ENCODE measurements at places on chromosomes 2 and 18.

DNA sequence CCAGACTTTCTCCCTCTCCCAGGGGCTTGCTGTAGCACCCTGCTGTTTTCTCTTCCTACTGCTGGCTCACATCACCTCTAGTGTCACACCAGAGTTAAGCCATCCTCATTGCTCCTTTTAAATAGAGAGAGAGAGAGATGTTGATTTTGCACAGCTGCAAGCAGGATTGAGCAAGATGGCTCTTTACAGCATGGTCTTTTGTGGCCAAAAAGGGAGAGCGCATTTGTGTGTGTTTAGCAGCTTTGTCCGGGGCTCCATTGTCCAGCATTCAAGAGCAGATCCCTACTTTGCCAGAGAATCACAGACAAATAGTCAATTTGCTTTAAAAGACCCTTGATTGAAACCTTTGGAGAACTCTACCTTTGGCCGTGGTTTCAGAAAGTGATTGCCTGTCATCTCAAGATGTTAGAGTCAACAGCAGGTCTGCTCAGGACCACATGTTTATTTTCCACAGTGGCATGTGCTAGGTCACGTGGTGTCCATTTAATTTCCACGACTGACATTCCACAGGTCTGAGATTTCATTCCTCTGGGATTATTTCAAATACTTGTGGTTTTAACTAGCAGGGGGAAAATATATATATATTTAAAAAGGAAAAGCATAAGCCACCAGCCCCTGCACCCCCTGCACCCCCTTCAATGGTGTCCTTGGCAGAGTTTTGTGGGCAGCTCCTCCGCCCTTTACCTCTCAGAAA lies 359.9 kb upstream of the SLC14A2 start:
- no peak for DNase-seq

- no peak for DNase-seq
Observed at GRCh38 chr2:55550368-55551102, 31.0 kb downstream of the CFAP36 start.

GRCh38 chr2:113963965-113964364 lies 74.1 kb downstream of the ACTR3 start:
- no peak for DNase-seq

DNA sequence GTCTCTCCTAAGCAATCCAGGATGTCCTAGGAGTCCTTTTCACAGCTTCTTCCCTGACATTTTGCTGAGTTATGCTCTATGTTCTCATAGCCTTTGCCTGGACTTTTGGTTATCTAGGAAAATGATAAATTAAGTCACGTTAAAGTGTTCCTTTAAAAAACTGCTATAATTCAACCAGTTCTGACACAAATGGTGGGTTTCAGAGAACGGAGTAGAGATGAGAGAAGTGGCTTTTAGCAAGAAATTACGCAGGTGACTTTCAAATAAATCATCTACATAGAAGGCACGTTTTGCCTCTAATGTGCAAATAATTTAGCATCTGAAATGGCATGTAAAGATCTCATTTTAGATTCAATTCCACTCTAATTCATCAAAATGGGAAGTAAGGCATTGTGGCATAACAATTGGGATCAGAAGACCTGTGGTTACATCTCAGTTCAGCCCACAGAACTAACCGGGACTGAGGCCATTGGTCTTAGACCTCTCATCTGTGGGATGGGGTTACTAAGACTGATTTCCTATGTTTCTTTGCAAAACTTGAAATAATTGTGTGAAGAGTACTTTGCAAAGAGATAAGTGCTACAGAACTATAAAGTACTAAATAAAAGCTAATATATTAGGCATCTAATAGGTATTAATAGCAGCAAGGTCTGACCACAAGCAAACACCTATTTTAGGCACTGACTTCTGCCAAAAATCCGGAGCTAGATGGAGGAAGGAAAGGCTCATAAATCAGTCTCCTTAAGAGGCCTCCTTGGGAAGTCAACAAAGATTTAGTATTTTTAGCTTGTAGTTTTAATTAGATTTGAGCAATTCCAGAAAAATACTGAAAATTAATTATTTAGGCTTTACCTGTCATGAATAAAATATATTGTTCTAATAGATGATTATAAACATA lies 211.4 kb downstream of the PIEZO2 start:
- peak; percentile 17 for DNase-seq

All from hematopoietic multipotent progenitor cell (in vitro differentiated cells).